NCI-H2107 (cell line): ENCODE measurements at places on chromosomes 7 and 10.

GRCh38 chr7:17852361-17852760 lies 87.9 kb downstream of the SNX13 start:
- no peak for DNase-seq

DNA sequence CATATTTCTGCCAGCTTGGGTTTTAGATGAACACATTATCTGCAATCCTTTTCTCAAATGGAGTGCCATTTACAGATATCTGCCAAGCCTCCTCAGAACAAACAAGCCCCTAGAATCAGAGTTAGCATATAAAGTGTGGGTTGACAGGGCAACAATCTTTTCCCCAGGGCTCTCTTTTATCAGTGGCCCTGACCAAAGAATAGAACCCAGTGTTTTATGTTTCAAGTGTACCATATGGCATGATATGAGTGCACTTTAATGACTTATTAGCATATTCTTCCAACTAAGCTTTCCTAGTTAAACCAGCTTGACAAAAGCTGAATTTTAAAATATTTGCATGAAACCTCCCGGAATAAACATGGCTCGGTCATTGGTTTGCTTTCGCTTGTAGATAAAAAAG lies 57.3 kb downstream of the EVX1 start:
- DNase-seq, result no peak

DNA sequence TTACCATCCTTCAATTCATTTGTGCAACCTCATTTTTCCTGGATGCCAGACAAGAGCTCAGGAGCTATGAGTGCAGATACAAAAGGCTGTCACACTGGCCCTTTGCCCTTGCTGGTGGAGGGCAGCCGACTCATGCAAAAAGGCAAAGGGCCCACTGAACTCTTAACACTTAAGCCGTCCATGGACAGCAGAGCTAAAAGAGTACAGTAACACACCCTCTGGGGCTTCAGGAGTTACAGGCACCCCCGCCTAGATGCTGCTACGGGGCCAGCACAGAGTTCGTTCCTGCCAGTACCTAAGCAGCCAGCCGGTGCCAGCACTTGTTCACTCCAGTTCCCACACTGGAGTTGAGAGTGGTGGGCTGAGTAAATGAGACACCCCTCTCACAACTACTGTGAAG lies 69.9 kb upstream of the MRLN start:
- DNase-seq, result no peak

DNA sequence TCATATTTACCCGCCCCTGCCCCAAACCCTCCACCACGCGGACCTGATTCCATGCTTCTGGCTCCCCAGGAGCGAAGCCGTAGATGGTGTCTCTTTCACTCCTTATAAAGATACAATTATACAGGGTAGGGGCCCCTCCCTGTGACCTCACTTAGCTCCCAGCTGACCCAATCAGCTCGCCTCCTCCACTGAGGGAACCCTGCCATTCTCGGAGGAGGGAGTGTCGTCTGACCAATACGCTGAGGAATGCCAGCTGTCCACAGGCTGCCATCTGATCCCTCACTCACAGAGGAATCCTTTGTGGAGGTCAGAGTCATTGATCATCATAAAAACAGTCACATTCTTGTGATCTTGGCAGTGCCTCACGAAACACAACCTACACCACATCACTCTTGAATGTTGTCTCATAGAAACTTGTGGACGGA lies 67.5 kb upstream of the INSIG1 start:
- DNase-seq, result no peak

DNA sequence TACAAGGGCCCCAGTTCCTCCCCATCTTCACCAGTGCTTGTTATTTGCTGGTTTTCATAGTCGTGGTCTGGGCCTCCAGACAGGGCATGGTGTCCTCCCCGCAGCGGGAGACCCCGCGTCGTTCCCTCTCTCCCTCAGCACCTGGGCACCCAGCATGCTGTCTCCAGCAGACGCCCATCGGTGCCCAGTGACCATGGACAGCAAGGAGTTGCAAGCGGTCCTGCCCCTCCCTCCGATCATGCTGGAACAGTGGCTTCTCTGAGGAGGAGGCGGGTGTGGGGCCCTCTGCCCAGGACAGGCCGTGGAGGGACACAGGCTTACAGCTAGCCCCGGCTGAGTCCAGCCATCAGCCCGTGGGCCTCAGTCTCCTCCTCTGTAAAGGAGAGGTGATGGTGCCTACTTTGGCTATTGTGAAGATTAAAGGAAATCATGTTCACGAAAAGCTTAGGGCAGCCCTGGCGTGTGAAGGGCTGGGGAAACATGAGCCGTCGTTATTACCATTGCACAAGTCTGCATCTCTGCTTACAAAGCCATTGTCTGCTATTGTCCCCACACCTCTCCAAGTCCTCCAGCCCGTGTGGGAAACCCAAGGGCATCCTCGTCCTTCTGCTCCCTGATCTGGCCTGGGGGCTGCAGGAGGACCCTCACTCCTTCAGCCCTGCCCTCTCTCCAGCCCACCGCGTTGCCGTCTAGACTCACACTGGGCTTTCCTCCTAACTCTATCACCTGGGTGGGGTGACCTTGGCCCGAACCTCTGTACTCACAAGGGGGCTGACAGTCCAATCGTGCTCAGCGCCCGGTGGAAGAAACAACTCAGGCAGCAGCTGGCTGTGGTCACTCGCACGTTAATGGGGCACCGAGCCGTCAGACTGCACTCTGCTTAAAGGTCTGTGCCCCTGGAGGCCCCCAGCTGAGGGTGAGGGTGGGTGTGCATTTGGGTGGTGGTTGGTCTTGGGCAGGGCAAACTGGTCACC lies 29.9 kb downstream of the EN2 start:
- peak; percentile 19 for DNase-seq

DNA sequence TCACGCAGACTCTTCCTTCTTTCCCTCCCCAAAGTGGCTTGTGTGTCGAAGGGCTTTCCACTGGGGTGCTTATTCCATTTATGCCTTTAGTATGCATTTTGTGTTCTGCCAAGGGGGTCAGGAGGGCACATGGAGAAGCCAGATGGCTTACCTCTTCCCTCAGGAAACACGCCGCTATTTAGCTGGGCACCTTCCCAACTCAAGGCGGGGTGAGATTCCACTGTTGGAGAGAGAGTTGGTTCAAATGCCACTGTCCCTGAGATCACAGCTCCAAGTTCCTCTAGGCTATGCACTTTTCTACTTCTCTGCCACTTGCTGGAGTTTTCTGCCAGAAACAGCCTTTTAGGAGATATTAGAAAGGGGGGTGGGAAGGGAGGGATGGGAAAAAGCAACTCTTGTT lies 1091.8 kb downstream of the LRMDA start:
- DNase-seq, result no peak

DNA sequence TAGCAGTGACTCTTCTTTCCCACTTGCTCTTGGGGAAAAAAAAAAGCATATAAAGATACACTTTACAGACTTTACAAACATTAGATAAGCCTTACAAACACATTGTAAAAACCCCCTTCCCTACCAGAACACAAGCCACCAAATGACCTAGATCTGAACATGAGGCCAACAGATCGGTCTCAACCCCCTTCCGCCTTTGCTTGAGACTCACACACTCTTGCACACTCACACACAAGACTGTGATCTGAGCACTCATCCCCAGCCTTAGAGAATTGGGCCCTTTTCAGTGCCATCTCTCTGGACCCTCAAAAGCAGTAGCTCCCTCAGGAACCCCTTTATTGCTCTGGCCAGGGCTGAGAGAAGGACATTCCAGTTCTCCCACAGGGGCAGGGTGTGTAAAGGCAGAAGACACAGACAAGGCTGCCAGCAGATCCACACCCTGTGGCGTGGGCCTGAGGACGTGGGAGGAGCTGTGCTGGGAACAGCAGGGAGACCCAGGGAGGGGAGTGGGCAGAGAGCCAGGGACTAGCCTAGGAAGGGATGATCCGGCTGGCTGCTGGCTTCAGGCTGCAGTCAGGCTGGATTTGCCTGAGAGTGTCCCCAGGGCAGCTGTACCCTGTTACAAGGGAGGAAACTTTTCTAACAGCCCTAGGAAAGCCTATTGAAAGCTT lies 206.7 kb downstream of the KIAA1217 start:
- DNase-seq, result no peak

GRCh38 chr7:117916309-117916708 lies 43.1 kb upstream of the CTTNBP2 start:
- DNase-seq, result no peak
